ENCODE measurements at places on chromosomes 2 and 18.
A peak's percentile ranks its signal among the peaks of the same experiment; 100 is the strongest.

DNA sequence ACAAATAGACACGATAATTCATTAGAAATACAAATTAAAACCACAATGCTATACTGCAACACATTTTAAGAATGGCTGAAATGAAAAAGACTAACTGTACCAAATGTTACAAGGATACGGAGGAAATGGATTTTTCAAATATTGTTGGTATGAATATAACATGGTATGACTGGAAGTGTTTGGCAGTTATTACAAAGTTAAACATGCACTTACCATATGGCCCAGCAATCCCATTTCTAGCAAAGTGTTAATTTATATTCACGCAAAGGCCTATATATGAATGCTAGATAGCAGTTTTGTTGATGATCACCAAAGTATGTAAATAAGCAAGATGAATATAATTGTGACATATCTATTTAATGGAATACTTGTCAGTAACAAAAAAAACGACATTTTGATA is 497.8 kb upstream of the FSIP2 start:
- DNase-seq, result no peak

- no peak for DNase-seq
Observed at GRCh38 chr2:159913900-159914299, 115.9 kb upstream of the CD302 start.

GRCh38 chr2:72921853-72922252 is 4.5 kb downstream of the EMX1 start:
- no peak for DNase-seq

DNA sequence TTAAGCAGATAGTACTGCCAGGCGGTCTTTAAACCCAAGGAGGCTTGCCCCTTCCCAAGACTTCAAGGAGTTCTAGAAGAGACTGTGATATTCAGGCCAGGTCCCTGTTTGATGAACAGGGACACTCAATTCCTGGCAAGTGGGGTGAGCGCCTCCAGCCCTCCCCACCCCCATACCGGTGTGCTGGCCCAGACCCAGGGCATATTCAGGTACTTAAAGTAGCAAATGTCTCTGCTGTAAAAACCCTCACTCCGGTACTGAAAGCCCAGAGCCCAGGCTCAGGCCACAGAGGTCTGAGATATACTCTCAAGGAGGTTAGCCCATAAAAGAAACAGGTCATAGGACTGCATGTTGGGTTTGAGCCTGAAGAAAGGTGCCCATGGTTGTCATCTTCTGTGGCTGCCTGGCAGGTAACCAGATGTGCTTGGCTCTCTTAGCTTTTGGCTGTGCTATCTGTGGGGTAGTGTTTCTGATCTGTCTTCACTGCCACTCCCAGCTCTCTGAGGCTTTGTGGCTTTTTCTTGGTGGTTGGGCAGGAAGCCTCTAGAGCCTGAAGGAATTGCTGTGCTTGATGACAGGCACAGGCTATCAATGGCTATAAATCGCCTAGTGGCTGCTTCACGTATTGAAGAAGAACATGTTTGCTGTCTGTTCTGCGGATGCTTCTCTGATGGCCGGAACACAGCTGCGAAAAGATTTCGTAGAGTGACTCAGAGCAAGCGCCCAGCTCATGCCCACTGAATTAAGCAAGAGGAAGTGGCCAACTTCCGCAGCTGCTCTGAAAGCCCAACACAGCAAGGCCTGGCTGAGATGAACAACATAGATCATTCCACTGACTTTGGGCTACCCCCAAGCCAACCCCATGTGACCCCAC is 63.3 kb upstream of the ALPP start:
- DNase-seq, result peak; percentile 2
